ENCODE measurements at places on chromosomes 7 and 10. TPM values are rescaled to one million over a fixed set of nuclear protein-coding genes. Genes with fewer than 3 reads are reported as not detected.

CYP3A7 gene
- total RNA-seq = 1.7 TPM

NKX6-2 gene
- not detected for total RNA-seq

ZNF425 gene
- 1.2 TPM for total RNA-seq

MBL2 gene
- not detected for total RNA-seq

GRCh38 chr7:43569424-43569823, 13.5 kb upstream of the STK17A start:
- H3K36me3 ChIP-seq = no peaks in the 10 kb centered on the region
- no peak for DNase-seq
- no peaks in the 10 kb centered on the region for H3K4me1 ChIP-seq
- H3K27ac ChIP-seq = no peak overlapping the region

DNA sequence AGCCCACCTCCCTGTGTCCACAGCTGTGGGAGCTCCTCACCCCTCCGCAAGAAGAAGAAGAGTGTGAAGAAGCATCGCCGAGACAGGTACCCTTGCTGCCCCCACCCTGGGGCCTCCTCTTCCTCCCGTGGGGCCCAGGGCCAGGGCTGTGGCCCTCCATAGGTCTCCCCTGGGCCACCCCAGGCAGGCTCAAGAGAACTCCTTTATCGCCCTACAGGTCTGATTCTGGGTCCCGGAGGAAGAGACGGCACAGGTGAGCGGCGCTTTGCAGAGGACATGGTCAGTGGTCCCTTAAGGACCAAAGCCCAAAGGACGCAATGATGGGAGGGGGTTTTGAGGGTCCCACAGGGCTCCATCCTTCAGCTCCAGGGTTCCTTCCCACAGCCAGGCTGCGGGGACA, 41.1 kb upstream of the HSPB1 start:
- H3K27me3 ChIP-seq = peaks cover 17% of the 10 kb centered on the region

DNA sequence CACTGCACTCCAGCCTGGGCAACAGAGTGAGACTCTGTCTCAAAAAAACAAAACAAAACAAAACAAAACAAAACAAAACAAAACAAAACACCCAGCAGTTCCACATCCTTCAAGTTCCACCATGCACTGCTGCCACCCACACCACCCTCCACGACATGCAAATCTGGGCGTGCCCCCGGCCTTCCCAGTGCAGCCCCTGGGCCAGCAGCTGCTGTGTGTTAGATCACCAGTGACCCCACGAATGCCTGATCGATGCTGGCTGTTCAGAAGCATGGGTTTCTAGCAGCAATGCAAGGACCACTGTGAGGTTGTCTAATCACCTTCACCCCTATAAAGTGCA, 36.3 kb downstream of the ELFN1 start:
- DNase-seq = no peak
- H3K36me3 ChIP-seq = no peaks in the 10 kb centered on the region
- H3K27ac ChIP-seq = no peak overlapping the region

DNA sequence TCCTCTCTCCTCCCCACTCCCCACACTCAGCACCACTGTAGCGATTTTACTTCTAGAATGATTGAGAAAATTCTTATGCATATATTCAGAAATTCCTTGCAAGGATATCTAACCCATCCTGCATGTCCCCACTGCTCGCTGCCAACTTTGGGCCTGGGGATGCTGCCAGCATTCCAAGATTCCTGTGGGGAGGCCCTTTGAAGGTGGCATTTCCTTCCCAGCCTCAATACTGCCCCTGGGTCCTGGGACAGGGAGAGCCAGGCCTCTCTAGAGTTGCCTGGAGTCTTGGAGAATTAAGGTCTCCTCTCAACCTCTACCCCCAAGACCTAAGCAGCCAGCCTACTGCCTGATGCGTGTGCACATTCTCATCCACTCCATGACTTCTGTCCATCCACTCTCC, 303.5 kb downstream of the NEBL start:
- H3K27me3 ChIP-seq = no peaks in the 10 kb centered on the region
- no peak for DNase-seq
- no peaks in the 10 kb centered on the region for H3K4me1 ChIP-seq
- H3K36me3 ChIP-seq = no peaks in the 10 kb centered on the region

- no peak overlapping the region for H3K27ac ChIP-seq
- DNase-seq = peak; percentile 58
- H3K36me3 ChIP-seq = no peaks in the 10 kb centered on the region
- peak overlapping the region; percentile 48 for H3K4me3 ChIP-seq
- H3K27me3 ChIP-seq = no peaks in the 10 kb centered on the region
- H3K4me1 ChIP-seq = no peaks in the 10 kb centered on the region
These were observed 12.4 kb upstream of the HUS1 start for GRCh38 chr7:47991741-47992311.

DNA sequence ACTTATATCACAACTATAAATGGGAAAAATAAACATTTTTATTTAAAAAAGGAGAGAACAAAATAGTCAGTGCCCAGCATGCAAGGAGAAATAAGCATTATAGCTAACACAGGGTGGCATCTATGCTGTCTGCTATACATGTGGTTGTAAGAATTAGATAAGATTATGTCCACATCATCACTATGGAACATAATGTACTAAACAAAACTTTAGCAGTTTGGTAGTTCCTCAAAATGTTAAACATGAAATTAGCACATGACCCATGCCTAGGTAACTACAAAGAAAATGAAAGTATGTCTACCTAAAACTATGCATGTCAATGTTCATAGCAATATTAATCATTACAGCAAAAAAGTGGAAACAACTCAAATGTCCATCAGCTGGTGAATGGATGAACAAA, 28.7 kb upstream of the RUFY2 start:
- no peaks in the 10 kb centered on the region for H3K4me1 ChIP-seq
- no peak for DNase-seq
- no peak overlapping the region for H3K27ac ChIP-seq
- H3K36me3 ChIP-seq = no peaks in the 10 kb centered on the region

- H3K36me3 ChIP-seq = no peaks in the 10 kb centered on the region
- no peaks in the 10 kb centered on the region for H3K4me1 ChIP-seq
- no peak overlapping the region for H3K4me3 ChIP-seq
- H3K27me3 ChIP-seq = no peaks in the 10 kb centered on the region
- no peak overlapping the region for H3K27ac ChIP-seq
These were observed 30.4 kb downstream of the RAMP3 start for GRCh38 chr7:45187946-45188411.

GRCh38 chr10:11179516-11180105, 161.9 kb downstream of the CELF2 start:
- DNase-seq = no peak
- H3K27ac ChIP-seq = no peak overlapping the region
- peaks cover 34% of the 10 kb centered on the region for H3K4me1 ChIP-seq
- no peaks in the 10 kb centered on the region for H3K27me3 ChIP-seq
- H3K4me3 ChIP-seq = no peak overlapping the region
- no peaks in the 10 kb centered on the region for H3K36me3 ChIP-seq

Measured in gastrocnemius medialis (tissue), 4 donors.